Activated B cell treated with CpG ODN at 0.5 μM for 24 hours (primary cell): ENCODE measurements at places on chromosomes 13 and 19.

- no peak for DNase-seq
These were observed 11.4 kb downstream of the ARID3A start for GRCh38 chr19:937259-937694.

DNA sequence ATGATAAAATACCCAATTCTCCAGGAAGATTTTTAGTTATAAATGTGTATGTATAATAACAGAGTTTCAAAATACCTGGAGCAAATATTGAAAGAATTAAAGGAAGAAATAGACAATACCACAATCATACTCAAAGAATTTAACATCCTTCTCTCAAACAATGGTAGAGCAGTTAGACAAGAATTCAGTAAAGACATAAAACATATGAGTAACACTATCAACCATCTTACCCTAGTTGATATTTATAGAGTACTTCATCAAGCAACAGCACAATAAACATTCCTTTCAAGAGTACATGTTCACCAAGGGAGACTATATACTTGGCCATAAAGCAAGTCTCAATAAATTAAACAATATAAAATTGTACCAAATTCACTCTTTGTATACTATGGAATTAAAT is 108.4 kb downstream of the DLEU7 start:
- no peak for DNase-seq

DNA sequence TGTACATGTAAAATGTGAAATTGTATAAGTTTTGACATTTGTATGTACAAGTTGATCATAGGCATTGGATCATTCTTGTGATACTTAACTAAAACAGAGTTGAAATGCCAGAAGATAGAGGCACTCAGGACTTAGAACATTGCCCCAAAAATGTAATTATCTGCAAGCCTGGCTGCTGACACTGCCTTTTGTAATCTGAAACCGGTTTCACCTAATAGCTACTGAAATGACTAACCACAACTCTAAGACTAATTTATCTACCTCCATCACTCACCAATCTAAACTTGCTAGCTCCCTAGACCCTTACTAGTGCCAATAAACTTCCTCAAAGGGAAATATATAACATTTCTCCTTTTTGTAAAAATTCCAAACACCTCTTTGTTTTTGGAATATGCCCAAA is 2596.2 kb downstream of the PCDH9 start:
- no peak for DNase-seq

GRCh38 chr19:17479325-17479791 is 9.0 kb downstream of the SLC27A1 start:
- no peak for DNase-seq

- DNase-seq: no peak
These were observed 13.1 kb downstream of the ITM2B start for GRCh38 chr13:48246102-48246501.

GRCh38 chr13:108176685-108177274 is 38.6 kb downstream of the LIG4 start:
- DNase-seq: peak; percentile 25

DNA sequence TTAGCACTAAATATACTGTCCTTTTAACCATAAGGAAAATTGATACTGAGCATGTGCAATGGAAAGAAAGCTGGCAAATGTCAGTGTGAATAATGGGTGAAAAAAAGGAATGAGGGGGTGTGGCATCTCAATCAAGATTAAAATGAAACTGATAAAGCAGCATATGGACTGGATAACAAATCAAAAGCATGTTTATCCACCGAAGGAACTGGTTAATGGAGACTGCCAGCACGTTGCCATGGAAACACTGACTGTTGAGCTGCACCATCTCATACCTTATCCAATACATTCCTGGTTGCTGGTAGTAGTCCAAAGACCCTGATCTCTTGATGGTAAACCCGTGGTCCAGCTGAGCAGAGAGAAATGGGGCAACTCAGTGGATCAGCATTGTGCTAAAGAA is 311.4 kb upstream of the MAB21L1 start:
- DNase-seq: no peak

GRCh38 chr13:98315466-98315865 is 138.4 kb upstream of the RNF113B start:
- DNase-seq: no peak

DNA sequence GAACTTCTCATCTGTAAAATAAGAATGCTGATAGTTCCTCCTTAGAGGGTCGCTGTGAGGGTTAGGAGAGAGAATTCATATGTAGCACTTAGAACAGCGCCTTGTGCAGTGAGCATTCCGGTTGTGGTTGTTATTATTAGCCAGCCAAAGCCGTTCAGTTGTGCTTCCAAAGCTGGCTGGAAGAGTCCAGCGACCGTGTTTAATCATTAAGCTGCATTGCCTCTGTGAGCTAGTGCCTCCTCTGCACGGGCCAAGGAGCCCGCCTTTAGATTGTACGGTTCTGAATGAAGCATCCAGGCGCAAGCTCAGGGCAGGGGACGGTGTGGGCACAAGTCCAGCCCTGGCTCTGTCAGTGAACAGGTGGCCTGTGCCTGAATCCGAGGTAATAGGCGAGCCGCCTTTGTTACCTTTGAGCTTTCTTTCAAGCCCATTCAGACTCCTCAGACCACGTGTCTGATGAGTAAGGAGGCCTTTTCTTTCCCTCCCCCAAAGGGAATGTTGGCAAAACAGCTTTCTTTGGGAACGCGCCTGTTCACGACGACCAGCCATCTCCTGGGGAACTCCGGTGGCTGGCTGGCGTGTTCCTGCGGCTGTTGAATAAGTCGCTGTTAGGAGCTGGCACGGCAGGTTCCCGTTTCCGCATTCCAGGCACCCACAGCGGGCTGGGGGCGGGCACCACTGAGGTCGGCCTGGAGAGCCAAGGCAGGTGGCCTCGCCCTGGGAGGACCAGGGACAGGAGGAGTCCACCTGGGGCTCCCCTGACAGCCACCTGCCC is 25.1 kb downstream of the SIPA1L3 start:
- peak; percentile 52 for DNase-seq

GRCh38 chr19:17765069-17765618 is 13.9 kb downstream of the FCHO1 start:
- no peak for DNase-seq

- DNase-seq: no peak
These were observed 89.3 kb downstream of the KL start for GRCh38 chr13:33105387-33106005.

- no peak for DNase-seq
These were observed 375.7 kb upstream of the SPRY2 start for GRCh38 chr13:80716610-80717081.

DNA sequence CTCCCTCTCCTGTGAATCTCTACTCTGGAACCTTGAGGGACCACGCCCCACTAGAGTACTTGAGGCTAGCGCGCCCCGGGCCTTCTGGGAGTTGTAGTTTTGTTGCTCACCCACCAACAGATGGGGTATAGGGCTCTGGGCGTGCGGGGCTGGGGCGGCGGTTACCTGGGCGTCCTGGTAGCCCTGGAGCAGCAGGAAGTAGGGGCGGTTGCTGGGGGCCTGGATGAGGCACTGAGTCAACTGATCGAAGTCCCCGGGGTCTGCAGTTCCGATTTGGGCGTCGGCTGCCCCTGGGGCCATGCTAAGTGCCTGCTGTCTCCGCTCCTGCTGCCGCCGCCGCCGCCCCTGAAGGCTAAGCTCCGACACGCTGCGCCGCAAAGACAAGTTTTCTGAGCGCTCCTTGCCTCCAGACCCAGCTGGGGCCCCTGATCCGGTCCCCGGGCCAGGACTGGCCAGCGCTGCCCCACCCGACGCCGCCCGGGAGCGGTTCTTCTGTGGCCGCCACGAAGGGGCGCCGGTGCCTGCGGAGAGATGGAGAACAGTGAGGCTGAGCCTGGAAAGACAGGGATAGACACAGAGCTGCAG is 5.3 kb downstream of the RASIP1 start:
- no peak for DNase-seq

GRCh38 chr13:63700350-63700749 is 2284.7 kb upstream of the PCDH20 start:
- DNase-seq: no peak

DNA sequence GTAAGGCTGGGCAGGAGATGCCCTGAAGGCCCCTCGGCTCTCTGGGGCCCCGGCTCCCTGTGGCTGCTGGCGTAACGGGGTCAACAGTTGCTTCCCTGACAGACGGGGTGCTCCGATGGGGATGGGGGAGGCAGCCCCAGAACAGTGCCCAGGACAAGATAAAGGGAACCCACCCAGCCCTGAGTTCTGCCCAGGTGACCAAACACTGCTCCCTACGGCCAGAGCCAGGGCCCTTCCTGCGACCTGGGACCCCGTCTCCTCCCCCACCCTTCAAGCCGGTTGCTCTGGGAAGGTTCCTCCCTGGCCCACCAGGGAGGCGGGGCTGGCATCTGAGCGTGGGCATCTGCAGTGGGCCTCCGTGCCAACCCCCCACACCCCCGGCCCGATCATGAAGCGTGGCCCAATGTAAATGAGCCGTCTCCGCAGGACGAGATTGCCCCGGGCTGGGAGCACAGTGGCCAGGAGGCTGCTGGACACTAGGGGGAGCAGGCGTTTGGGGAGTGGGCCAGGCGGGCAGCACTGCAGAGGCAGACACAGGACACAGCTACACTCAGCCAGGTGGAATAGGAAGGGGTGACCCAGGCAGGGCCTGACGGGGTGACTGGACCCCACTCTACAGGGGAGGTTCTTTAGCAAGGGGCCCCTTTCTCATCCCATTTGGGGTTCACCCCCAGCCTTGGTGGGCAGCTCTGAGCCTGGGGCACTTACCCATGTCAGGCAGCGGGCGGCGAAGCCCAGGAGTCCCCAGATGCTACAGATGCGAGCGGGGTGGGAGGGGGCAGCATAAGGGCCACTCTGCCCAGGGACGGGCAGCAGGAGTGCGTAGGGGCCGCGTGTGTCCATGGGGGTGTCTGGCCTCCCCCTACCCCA is 1.2 kb upstream of the NKPD1 start:
- DNase-seq: no peak

GRCh38 chr13:59789558-59789957 is 374.2 kb downstream of the DIAPH3 start:
- no peak for DNase-seq

GRCh38 chr19:769616-770015 is 18.7 kb downstream of the MISP start:
- DNase-seq: no peak

DNA sequence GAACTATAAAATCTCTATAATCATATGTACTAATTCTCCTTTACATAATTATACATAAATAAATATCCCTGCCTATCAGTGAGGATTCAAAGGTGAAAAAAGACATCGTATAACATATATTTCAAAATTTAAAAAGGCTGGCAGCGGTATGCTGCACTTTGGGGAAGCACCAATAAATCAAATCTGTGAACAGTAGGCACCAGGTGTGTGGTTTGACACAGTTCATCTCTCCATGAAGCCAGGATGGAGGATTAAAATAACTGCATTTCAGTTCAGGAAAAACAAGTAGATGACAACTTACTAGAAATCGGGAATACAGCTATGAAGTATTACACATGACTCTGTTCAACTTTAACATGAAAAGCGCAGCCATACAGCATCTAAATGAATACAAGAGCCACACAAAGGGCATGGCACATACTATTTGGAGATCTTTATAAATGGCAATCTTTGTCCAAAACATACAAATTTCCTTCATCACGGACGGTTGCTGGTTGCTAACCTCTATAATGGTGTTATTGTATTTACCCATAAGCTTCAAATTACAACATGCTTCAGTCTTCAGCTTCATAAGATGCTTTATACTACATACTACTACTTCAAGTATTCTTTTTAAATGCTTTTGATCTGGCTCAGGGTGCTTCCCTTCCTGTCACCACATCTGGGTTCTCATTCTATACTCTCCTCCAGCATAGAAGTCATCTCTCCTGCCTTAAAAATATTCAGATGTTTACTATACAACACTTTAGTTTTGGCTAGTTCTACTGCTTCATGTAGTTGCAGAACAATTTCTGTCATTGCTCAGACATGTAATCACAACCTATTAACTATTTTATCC is 128.7 kb downstream of the KLF12 start:
- no peak for DNase-seq

DNA sequence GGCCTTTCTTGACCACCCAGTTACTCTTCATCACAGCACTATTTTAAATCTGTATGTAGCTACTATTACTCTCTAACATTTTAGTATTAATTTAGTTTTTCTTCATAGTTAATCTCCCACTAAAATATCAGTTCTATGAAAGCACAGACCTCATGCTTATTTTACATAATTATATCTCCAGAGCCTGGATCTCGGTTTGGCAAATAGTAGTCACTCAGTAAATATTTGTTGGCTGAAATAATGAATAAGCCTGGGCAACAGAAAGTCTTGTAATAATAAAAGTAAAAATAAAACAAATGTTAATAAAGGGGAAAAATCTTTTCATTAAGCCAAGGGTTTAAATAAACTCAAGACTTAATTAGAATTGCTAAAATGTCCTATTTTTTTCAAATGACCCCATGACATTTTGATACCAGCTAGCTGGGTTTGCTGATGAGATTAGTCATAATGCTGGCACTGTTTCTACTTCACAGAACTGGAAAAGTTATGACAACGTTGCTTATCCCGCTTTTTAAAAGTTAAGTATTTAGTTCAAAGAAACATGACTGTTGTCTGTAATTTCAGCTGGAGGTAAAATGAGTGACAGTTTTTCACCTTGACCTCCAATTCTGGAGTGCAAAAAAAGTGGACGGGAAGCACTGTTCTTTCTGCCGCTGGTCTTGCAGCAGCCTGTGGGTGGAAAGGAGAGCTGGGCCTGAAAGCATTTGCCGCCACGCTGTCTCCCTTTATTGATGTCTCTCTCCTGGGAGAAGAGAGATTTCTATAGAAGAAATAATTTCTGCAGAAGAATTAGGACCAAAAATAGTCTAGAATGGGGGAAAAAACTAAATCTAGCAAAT is 85.2 kb upstream of the SPATA13 start:
- DNase-seq: no peak

- no peak for DNase-seq
These were observed 51.8 kb upstream of the IPO5 start for GRCh38 chr13:97901716-97902115.

- no peak for DNase-seq
These were observed 38.4 kb upstream of the PDCD5 start for GRCh38 chr19:32542477-32543108.

- DNase-seq: no peak
These were observed 52.3 kb upstream of the USP29 start for GRCh38 chr19:57067440-57067839.

DNA sequence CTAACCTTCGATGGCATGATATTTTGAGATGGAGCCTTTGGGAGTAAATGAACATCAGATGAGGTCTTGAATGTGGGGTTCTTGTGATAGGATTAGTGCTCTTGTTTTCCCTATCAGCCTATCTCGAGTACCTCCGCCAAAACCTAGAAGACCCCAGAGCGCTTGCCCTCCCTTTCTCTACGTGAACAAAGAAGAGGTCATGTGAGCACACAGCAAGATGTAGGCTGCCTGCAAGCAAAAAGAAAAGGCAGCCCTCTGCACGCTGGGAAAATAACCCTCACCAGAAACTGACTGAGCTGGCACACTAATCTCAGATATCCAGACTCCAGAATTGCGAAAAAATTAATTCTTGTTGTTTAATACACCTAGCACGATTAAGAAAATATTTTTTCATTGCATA is 799.8 kb upstream of the SLC10A2 start:
- no peak for DNase-seq
